ENCODE measurements at places on chromosomes 5 and 9.
A peak's percentile ranks its signal among the peaks of the same experiment; 100 is the strongest.

DNA sequence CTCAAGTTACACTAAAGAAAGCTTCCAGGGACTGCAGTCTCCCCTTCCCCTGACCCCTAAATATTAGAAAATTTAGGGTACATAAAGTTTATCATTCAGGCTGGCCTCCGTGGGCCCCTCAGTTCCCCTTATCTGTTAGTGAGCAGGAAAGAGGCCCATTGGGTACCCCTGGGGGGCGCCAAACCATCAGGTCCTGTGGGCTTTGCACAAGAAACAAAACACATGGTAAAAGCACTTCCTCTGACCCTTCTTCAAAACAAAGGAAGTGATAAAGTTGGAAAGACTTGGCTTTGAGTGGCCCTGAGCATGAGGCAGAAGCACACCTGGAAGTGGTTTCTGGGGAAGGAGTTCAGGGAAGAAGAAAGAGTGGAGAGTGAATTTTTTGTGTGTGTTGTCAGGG lies 213.0 kb downstream of the SMARCA2 start:
- no peak for DNase-seq

DNA sequence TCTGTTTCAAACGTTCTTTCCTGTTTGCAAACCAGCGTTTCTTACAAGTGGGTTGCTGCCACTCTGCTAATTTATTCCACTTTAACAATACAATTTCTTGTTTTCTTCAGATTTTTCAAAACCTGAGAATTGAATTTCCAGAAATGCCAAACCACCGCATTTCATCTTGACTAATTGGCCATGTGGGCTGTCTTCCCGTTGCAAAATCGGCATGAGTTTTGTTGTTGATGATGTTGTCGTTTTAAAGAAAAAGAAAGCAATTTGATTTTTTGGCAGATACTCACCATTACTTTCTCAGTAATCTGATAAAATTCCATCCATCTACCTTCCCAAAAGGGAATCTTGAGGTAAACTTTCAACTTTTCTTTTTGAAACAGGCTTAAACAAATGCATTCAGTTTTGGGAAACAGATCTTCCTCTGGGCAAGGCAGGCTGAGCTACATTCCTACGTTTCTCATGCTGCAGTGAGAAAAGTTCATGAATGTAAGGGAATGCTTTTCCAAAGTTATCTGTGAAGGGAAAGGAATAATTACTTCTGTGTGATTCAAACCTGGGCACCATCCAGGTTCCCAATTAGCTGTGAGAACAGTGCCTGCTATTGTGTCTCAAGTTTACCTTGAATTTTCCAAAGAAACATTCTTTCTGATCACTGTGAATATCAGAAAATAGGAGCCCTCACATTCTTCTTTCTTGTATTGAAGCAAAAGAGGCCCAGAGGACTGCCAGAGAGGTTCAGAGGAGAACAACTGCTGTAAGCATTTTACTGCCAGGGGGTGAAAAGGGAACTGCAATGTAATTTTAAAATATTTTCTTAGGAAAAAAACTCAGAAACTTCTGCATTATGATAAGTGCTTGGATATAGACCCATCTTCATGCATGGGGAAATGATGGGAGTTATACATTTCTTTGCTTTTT lies 100.7 kb upstream of the TUT7 start:
- no peak for DNase-seq

GRCh38 chr5:39998518-39998917 lies 573.7 kb upstream of the DAB2 start:
- DNase-seq = no peak

- no peak for DNase-seq
Observed at GRCh38 chr5:28208356-28208755, 1170.0 kb upstream of the CDH9 start.

DNA sequence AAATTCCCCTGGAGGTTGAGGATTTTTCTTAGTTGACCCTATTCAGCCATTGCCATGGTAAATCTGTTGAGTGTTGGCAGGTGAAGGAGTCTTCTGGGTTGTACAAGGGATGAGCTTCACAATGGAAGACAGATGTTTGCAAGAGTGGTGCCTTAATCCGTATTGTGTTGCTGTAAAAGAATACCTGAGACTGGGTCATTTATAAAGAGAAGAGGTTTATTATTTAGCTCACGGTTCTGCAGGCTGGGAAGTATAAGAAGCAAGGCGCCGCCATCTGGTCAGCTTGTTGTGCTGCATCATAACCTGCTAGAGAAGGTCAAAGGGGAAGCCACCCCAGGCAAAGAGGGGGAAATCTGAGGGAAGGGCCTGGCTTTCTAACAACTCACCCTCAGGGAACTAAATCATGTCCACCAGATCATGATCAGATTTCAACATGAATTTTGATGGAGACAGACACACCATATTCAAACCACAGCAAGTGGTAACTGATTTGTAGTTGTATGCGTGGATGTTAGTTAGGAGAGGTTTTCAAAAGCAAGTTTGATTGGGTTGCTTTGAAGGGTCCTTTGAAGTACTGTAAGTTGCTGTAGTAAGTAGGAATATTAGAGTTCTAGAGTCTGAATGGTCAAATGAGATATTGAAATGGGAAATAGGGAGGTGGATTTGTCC lies 2.5 kb downstream of the TNPO1 start:
- DNase-seq = peak; percentile 50

- DNase-seq = no peak
Observed at GRCh38 chr9:84970432-84970831, 300.9 kb downstream of the NTRK2 start.

GRCh38 chr5:171953860-171954701 lies 52.4 kb downstream of the FBXW11 start:
- DNase-seq = no peak

DNA sequence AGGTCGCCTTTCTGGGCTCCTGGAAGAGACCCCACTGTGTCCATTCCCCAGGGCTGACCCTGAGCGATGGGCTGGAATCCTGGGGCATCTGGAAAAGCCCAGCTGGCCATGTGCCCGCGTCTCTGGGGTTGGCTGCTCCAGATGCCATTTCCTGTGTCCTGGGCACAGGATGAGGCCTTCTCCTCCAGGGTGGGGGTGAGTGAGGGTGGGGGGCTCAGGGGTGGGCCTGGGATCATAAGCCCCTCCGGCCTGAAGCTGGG lies 30.7 kb downstream of the PAEP start:
- DNase-seq = no peak

- no peak for DNase-seq
Observed at GRCh38 chr5:142847898-142848790, 78.0 kb downstream of the ARHGAP26 start.

DNA sequence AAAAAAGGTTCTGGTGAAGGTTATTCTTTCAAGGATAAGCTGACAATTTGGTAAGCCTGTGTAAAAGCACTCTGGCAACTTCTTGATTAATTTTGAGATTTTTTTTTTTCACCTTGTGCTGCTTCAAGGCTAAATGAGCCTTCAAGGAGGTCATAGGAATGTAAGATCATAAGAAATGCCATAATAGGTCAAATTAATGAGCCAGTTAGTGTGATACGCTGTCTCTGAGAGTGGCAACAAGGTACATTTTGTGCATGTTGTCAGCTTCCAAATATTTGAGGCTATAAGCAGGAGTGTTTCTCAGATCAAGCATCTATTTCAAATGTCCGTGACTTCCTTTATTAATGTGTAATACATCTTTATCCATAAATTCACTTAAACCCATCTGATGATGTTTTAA lies 72.3 kb upstream of the CDH6 start:
- DNase-seq = no peak

DNA sequence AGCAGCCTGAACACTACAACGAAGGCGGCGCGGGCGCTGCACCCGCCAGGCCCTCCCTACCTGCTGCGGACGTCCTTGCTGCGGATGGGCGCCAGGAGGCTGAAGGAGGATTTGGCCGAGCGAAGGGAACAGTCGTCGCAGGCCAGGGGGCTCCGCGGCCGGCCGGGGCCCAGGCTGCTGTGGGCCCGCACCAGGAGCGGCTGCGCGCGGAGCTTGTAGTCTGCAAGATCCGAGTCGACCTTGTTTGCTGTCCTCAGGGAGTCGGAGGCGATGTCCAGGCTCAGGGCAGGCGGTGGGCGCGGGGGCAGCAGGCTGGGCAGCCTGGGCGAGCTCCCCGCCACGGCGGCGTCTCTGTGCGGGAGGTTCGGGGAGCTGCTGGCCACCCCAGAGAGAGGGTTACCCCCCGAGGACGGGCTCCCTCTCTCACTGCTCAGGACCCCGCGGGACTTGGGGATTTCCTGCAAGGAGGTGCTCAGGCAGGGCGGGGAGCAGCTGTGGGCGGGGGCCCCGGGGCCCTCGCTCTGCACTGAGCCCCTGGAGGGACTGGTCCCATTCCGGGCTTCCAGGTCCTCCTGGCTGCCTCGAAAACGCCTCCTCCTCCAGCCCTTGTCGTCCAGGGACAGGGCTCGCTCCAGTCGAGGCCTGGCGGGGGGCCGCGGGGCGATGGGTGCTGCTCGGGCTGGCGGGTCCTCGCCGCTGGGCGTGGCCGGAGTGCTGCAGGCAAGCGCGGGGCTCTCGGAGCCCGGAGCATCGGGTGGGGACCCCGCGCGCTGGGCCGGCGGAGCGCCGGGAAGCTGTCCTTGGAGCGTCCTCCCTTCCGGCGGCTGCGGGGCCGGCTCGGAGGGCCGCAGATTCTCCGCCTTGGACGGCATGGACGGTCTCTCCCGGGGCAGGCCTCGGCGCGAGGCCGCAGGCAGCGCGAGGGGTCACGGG lies 831 bp downstream of the INPP5E start:
- DNase-seq = no peak

DNA sequence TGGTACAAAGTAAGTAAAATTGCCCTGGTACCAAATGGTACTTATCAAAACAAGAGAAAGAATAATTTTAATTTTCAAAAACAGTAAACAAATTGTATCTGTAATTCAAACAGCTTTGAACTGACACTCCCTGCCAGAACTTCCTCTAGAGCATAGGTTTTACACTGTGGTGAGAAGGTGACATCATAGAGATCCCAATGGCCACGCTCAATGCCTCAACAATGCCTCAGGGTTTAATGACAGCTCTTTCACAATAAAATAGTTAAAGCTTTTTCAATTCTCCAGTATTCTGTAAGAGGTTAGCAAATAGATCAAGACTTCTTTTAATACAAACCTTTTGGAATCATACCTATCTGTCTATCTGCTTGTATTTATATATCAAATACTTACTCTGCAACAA lies 437.1 kb downstream of the PRR16 start:
- no peak for DNase-seq

DNA sequence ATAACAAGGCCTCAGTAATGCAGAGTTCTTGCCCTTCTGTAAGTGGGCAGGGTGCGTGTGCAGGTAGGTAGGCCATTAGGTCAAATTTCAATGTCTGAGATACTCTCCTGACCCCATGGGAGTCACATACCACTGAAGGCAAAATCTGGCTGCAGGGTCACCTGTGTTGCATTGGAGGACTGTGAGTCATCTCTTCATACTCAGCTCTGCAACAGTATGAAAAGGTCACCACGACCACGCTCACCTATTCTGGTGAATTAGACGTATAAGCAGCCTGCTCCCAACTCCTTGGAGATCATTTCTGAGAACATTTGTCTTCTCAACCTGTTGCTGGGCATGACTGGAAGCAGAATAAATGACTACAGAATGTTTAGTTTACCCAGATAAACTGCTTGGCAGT lies 599.8 kb downstream of the PDE4D start:
- DNase-seq = no peak

DNA sequence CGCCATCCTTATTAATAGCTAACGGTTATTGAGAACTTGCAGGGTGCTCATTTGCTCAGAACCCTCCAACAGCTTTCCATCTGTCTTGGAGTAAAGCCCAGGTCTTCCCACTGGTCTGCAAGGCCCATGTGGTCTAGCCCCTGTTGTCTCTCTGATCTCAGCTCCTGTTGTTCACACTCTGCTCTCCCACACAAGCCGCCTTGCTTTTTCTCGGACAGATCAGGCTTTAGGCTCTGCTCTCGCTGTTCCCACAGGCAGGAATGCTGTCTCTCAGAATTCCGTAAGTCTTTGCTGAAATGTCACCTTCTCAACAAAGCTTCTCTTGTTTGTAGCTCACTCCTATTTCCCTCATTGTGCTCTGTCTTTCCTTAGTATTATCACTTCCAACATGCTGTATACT lies 34.3 kb downstream of the GPR107 start:
- DNase-seq = peak; percentile 37

DNA sequence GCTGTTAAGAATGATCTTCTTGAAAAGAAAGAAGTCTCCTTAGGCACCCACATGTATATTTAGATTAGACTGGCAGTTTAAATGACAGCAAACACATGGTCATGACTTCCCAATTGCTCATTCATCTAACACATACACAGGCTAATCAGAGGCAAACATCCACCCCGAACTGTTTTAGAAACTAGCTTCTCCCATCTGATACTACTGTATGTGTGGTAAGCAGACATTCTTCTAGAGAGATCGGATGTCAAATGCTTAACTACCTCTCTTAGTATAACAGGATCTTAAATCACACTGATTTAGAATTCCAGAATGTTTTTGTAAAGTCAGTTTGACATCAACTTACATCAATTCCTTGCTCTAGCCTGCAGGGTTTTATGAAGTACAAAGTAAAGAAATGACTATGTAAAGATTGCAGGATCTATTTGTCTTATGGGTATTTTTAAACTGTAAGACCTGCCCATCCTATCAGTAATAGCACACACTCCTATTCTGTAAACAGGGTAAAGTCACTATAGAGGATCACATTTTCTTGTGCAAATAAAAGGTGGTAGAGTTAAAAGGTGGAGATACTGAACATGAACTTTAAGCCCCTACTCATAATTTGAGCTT lies 239.7 kb downstream of the MLLT3 start:
- DNase-seq = no peak

DNA sequence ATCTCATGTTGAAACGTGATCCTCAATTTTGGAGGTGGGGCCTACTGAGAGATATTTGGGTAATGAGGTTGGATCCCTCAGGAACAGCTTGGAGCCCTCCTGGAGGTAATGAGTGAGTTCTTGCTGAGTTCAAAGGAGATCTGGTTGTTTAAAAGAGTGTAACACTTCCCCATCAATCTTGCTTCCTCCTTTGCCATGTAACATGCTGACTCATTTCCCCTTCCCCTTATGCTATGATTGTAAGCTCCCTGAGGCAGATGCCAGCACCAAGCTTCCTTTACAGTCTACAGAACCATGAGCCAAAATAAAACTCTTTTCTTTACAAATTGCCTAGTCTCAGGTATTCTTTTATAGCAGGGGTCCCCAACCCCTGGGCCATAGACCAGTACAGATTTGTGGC lies 352.3 kb downstream of the SLCO4C1 start:
- DNase-seq = no peak

DNA sequence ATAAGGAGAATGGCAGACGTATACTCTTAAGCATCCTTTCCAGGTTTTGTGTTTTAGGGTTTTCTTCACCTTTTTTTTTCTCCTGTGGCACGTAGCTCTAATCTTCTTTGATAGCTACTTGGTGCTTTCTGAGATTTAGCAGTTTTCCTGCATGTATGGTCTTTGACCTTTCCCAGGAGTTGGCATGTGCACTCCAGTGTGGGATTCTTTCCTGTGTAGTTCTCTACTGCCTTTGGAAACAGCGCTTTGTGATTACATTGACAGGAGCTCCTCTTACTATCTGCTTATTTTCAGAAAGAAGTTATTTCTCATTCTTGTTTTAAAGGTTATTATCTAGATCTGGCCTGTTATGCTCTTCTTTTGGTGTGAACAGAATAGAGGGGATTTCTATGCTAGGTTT lies 65.5 kb downstream of the UNC13B start:
- DNase-seq = no peak

All from putamen (tissue), 1 donor.